Neural progenitor cell (in vitro differentiated cells): ENCODE measurements at places on chromosomes 2 and 18. TPM values are rescaled to one million over a fixed set of nuclear protein-coding genes. Genes with fewer than 3 reads are reported as not detected.

DNA sequence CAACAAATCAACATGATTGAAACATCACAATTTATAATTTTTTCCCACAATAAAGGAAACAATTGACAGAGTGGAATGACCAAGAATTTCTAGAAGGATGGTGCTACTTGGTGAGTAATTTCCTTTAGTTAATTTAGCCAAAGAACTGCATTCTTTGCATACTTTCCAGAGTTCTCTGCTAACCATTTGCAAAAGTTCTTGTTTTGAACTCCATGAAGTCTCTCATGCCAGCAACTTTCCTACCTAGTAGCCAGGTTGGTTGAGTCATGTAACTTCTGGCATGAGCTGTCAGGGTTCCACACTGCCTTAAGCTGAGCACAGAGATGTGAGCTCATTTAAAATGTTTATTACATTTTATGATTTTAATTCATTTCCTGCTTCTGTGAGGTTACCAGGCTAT is 539.6 kb downstream of the PID1 start:
- H3K36me3 ChIP-seq: no peaks in the 10 kb centered on the region
- no peak overlapping the region for H3K27ac ChIP-seq
- no peaks in the 10 kb centered on the region for H3K4me1 ChIP-seq
- no peak overlapping the region for H3K4me3 ChIP-seq
- DNase-seq: no peak
- no peaks in the 10 kb centered on the region for H3K27me3 ChIP-seq

- no peak overlapping the region for H3K4me3 ChIP-seq
- no peak overlapping the region for H3K27ac ChIP-seq
- no peaks in the 10 kb centered on the region for H3K36me3 ChIP-seq
- DNase-seq: no peak
- H3K27me3 ChIP-seq: no peaks in the 10 kb centered on the region
- peaks cover 6% of the 10 kb centered on the region for H3K4me1 ChIP-seq
These were observed 299.5 kb downstream of the ARHGAP15 start for GRCh38 chr2:143428700-143429099.

- H3K27ac ChIP-seq: no peak overlapping the region
- peaks cover 5% of the 10 kb centered on the region for H3K4me1 ChIP-seq
- no peaks in the 10 kb centered on the region for H3K36me3 ChIP-seq
- no peak for DNase-seq
These were observed 259.5 kb downstream of the CCDC178 start for GRCh38 chr18:33181016-33181415.

DNA sequence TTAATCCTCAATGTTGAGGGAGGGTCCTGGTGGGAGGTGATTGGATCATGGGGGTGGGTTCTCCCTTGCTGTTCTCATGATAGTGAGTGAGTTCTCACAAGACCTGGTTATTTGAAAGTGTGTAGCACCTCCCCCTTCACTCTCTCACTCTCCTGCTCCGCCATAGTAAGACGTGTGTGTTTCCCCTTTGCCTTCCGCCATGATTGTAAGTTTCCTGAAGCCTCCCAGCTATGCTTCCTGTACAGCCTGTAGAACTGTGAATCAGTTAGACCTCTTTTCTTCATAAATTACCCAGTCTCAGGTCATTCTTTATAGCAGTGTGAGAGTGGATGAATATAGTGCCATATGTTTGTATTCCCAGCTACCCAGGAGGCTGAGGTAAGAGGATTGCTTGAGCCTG is 9.6 kb downstream of the IL1B start:
- no peaks in the 10 kb centered on the region for H3K36me3 ChIP-seq
- no peak overlapping the region for H3K27ac ChIP-seq
- H3K4me3 ChIP-seq: no peak overlapping the region
- no peaks in the 10 kb centered on the region for H3K4me1 ChIP-seq

Gene KCNE4
- not detected in 2 replicates for total RNA-seq

Gene PROM2
- total RNA-seq: 0.95 and 2.4 TPM in 2 replicates

Gene GLI2
- total RNA-seq: 9.4 and 39.6 TPM in 2 replicates

Gene DNAJC5G
- not detected in 2 replicates for total RNA-seq
